ELF-1 (cell line): ENCODE measurements at places on chromosomes 7 and 10.

DNA sequence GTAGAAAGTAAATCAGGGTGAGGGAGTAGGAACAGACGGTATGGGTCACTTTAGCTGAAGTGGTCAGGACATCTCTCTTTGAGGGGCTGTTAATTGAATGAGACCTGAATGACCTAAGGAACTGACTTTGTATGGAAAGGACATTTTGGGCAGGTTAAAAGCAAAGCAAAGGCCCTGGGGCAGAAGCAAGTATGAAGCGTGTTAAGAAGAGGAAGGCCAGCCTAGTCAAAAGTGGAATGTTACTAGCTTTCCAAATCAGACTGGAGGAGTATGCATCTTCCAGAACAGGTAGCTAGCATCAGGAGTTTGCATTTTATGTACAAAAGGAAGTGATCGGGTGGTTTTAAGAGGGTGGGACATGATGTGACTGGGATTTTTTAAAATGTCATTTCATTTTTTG, 70.9 kb upstream of the PCGF5 start:
- DNase-seq, result no peak

DNA sequence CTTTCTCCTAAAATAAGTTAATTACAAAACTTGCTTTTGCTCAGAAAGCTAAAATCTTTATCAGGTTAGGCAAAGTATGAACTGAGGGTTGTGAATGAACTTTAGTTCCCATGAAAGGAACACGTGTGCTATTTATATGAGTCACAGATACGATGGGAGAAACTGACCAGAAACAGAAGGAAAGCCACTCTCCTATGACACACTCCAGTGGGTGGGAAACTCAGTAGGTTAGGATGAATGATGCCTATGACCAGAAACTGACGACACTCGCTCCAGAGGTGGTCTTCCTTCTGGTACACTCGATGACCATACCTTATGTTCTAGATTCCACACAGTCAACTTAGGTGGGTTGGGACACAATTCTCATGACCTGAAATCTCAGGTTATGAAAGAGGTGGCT, 215.7 kb upstream of the INHBA start:
- no peak for DNase-seq

GRCh38 chr10:87685832-87686574, 26.3 kb downstream of the PAPSS2 start:
- DNase-seq, result no peak

DNA sequence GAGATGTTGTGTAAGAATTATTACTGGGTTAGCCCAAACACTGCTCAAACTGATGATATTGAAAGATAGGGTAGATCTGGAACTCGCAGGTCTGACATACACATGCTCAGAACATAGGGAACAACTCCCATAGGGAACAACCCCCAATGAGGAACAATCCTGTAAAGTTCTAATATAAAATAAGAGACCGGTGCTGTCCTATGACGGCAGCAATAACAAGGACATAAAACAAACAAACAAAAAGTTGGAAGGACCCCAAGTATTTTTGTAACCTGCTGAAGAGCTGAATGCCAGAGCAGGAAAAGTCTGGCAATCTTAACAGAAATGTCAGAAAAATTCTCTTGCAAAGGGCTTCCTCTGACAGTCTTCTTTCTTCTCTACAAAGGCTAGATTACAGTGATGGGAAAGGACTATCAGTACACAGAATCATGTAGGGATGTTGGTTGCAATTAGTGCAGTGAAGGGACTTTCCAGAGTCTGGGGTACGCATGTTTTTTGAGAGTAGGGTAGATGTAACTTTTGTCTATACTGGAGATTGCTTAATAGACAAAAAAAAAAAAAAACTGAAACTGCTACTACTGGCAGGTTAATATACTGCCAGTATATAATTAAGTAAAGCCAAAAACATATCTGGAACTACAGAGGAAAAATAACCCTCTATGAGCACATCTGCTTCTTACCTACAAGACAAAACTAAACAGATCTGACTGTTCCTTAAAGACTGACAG, 35.5 kb downstream of the IDE start:
- DNase-seq, result no peak

DNA sequence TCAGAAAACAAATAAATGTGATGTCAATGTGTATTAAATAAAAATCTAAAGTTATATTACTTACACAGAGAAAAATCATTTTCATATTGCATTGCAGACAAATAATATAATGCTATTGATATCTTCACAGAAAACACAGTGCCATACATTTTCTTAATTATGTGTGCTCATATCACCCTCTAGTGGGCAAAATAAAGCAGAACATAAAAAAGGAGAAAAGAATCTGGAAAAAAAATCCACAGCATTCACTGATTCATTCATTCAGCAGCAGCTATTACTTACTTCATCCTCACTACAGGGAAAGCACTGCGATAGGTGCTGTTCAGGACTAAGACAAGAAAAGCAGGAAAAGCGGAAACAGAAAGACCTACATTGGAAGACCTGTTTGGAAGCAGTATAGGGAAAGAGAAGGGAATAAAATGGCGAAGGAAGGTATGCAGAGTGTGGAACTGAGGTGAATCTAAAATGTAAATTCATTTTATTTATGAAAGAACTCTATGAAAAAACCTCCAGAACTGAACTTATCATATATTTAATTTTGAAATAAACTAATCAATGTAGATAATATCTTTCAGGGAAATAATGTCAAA, 73.2 kb downstream of the POT1 start:
- no peak for DNase-seq

DNA sequence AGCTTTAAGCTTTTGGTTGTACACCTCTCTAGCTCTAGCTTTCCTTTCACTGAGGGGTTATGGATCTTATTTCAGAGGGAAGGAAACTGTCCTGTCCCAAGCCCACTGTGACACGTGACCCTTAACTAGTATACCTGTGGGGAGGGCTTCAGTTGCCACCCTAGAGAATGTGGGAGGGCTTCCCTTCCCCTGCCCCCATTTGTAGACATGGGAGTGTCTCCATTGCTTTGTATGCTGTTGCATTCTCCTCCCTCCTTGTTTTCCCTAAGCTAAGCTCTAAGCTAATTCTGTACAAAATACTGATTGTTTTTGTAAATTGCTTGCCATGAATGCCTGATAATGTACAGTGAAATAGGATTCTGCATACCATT, 11.2 kb downstream of the LUC7L2 start:
- DNase-seq, result no peak

DNA sequence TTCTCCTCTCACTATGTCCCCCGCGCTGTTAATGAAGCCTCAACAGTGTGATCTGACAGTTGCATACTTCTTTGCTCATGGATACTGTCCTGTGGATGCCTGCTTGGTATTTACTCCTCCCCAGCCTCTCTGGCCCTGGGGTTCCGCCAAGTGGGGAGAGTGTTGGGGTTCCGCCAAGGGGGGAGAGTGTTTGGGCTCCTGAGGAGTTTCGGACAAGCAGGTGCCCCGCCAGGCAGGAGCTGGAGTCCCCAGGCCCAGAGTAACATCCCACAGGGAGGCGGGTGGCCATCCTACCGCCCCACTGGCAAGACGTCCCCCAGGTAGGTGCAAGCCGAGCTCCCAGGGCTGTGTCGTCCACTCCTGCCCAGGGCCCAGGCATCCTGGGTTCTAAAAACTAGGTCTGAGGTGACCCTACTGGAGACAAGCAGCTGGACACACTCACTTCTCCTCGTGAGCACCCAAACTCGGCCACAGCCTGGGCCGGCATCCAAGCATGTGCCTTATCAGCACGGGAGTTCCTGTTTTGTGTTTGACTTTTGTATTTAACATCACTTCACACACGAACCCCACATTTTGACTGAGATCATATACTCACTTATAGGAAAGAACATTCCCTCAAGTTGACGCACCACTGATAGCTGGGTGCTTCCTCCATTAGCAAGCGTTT, 34.2 kb downstream of the CAMK2B start:
- no peak for DNase-seq

- no peak for DNase-seq
Measured at GRCh38 chr7:133394369-133394768, 141.5 kb downstream of the EXOC4 start.

DNA sequence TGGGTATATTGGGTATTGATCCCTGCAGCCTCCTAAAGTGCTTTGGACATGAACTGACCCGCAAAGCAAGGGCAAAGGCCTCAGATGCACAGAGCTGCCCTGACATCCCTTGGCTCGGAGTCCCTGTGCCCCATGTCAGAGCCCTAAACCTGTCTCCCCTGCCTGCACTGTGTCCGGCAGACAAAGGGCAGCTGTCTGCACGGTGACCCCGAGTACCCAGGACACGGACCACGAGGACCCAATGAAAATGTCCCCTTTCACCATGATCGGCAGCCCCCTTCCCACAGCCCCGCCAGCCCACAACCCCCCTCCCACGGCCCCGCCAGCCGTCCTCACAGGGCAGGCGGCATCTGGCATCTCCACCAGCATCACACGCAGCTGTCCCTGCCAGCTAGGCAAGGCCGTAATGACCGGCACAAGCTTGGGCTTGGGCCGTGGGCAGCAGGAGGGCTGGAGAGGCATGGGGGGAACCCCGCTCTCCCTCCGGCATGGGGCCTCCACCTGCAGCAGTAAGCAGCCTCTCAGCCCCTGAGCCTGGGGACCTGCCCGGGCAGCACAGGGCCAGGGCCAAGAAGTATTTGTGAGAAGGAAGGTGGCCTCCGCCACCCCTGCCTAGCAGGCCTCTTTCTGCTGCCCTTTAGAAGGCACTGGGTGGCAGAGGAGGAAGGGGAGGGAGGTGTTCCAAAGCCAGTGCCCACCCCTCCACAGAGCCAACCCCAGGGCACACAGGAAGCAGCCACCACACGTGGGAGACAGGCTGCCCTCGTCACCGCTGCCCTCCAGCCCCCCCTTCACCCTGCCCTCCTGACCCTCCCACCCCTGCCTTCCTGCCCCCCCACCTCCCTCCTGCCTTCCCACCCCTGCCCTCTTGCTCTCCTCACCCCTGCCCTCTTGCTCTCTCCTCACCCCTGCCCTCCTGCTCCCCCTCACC, 10.1 kb downstream of the NUDT1 start:
- DNase-seq, result no peak

DNA sequence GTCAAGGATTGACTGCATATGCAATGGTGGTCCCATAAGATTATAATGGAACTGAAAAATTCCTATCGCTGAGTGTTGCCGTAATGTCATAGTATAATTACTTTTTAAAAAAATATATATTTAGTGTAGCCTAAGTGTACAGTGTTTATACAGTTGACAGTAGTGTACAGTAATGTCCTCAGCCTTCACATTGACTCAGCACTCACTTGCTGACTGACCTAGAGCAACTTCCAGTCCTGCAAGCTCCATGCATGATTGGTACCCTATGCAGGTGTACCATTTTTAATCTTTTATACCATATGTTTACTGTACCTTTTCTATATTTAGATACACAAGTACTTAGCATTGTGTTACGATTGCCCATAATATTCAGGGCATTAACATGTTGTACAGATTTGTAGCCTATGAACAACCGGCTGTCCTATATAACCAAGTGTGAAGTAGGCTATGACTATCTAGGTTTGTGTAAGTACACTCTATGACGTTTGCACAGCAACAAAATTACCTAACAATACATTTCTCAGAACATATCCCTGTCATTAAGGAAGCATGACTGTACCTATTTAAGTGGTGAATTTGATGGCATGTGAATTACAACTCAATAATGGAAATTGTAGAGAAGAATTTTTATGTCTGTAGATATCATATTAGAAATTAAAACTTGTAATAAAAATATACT, 40.9 kb downstream of the CCNY start:
- DNase-seq, result no peak

GRCh38 chr7:8291397-8292141, 29.6 kb upstream of the ICA1 start:
- no peak for DNase-seq

DNA sequence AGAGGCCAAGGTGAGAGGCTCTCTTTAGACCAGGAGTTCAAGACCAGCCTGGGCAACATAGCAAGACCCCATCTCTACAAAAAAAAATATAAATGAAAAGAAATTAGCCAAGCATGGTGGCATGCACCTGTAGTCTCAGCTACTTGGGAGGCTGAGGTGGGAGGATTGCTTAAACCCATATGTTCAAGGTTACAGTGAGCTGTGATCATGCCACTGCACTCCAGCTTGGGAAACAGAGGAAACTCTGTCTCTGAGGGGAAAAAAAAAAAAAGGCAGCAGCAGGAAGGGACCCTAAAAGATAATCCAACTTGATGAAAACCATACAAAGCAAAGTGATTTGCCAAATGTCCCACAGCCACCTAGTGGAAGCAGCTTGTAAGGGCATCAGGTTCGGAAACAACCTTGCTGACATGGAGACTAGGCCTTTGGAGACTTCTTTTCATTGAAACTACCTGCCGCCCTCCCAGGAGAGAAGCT, 15.6 kb upstream of the PBLD start:
- DNase-seq, result peak; percentile 65

GRCh38 chr10:69130251-69130650, 6.3 kb downstream of the VPS26A start:
- DNase-seq, result no peak

- no peak for DNase-seq
Measured at GRCh38 chr10:107409522-107409921, 245.0 kb upstream of the SORCS1 start.

DNA sequence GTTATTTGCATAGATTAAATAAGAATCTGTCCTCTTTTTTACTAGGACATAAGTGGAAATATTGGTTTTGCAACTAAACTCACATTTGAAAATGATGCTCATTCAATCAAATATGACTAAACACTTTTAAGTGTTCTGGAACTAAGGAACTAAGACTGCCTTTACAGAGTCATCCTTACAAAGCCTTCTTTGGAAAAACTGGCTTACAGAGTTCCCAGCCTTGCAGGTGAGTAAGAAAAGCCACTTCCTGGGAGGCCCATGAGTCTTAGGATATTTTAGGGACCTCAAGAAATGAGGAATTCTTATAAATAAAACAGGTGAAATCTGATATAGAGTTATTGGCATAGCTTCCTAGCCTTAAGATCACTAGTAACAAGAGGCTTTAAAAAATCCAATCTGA, 135.5 kb downstream of the ALOX5 start:
- no peak for DNase-seq

DNA sequence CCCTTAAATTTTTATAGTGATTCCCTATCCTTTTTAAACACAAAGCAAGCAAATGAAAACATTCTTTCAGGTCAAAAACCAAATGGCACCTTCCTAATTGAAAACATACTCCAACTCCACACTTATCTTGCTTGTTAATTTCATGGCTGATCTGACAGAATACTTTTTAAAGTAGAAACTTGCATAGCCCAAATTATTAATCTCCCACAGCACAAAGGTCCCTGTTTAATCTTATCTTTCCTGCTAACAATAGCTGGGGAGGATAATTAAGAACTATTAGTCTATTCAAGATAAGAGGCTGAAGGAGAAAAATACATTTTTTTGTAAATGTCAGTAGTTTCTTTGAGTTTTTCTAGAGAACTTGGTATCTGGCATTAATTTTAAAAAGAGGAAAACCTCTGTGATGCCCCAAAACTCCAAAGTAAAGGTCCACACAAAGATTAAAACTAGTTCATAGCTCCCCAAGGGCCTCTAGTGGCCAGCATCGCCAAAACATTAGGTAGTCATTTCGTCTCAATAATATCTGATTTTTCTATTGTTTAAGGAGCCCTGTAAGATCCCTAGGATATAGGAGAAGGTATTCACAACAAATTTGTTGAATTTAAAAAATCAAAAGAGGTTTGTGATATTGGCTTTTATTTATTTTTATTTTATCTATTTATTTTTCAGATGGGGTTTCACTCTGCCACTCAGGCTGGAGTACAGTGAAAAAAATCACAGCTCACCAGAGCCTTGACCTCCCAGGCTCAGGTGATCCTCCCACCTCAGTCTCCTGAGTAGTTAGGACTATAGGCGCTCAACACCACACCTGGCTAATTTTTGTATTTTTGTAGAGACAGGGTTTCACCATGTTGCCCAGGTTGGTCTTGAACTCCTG, 14.7 kb downstream of the CDNF start:
- peak; percentile 11 for DNase-seq

GRCh38 chr10:117365612-117366011, 9.6 kb downstream of the PDZD8 start:
- DNase-seq, result no peak

- DNase-seq, result peak; percentile 12
Measured at GRCh38 chr10:80320377-80320776, 30.9 kb upstream of the MAT1A start.
